ENCODE measurements at places on chromosomes 7 and 10.

DNA sequence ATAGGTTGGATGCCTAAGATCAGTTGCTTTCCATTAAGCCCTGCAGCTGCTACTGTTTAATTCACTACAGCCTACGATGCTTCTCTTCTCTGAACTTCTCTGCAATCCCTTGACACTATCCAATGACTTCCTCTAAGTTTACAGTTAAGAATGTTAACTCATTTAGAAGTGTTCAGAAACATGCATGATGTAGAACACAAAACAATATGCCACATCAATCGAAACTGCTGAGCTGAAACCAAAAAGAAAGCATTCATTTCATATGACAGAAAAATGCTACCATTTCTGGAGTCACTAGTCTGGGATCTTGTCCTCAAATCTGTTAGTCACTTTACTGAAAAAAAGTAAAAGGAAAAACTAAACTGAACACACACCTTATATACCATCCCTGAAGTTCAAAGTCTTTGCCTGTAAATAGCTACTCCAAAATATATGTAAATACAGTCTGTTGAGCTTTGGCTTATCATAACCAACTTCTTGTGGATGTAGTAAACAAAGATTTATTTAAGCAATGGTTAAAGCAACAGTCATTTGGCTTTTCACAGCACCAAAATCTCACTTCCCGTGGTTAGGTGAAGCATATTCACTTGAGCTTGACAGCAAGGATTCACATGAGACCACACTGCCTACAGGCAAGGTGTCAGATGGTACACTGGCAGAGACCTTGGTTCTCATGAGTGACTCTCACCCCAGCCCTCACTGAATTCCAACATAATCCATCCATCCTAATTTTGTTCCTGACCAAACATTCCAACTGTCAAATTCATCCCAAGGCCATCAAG is 187.0 kb downstream of the PPP1R17 start:
- no peak for DNase-seq

DNA sequence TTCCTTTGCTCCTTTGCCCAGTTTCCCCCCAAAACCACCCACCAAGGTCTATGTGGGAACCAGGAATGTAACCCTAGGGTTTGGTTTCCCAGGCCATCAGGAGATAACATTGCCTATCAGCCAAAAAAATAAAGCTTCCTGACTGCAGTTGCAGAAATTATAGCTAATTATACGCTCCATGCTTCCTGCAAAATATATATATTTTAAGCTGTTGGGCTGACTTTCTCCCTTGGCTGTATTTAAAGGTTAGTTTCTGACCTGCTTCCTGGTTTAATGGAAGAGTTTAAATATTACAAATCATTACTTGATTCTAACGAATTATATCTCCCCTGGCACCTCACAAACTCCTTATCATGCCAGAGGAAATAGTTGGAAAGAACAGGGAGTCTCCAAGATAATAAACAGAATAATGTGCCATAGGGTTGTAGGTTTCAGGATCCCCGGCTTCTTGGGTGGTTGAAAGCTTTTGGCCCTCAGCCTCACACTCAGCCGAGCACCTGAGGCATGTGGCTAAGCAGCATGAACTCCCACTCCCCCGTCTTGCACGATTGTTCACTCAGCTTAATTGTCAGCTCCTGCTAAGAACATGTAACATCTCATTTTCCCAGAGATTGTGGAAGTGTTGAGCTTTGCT is 79.9 kb downstream of the FZD1 start:
- no peak for DNase-seq

DNA sequence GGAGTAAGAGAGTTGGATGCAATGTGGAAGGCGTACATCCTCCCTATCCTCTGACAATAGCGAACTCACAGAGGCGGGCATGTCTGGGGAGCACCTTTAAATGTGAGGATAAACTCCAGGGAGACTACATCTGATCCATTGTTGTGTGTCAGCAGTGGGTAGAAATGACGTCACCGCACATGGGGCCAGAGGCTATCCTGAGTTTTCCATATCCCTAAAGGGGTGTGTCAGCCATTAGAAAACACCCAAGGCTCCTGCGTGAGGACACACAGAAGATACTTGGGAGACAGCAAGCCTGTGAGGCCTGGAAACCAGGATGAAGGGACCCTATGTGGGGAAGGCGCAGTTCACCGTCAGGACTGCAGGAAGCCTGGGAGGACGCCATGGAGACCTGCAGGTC is 17.2 kb upstream of the CDHR3 start:
- DNase-seq, result no peak

GRCh38 chr7:44463169-44463808 is 27.2 kb downstream of the NUDCD3 start:
- DNase-seq, result no peak

GRCh38 chr7:27173956-27174873 is at the start of gene HOXA10:
HOXA10 (minus strand) TSS chr7:27174320; CDS start chr7:27174306, 14 bp downstream.
- DNase-seq, result no peak

DNA sequence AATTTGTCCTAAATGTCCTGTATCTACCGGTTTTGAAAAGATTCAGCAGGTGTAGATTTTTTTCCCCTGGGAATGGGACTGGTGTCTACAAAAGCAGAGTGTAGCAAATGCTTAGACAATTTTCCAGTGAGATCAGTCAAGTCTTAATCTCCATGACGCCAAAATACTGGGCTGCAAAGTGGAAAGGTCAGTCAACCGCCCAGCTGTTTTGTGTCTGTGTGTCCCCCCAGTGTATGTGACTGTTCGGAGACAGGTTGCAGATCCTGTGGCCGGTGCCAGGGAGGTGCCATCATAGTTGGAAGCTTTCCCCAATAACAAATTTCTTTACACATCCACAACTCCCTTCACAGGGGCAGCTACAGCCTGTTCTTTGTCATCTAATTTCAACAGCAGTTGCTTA is 263.8 kb downstream of the ARHGAP12 start:
- no peak for DNase-seq

DNA sequence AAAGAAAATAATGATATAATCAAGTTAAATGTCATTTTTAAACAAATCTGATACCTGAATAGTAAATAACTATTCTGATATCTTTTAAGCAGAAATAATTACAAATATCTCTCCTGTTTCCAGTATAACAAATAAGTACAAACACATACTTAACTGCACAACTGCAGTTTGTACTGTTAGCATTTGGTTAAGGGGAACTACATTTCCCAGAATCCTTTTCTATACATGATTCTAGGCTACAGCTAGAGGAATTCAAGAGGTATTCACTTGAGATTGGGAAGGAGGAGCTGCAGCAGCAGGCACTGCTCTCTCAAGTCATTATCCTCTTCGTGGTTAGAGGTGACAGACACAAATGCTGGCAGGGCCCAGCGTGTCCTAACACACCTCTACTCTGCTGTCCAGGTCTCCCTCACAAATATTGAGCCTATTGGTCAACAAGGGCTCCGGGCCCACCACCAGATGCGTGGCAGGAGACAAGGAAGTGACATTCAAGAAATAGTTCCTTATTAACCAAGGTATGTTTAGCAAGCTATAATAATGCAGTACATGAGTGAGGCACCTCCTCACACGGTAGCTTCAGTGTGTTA is 255.1 kb upstream of the MKLN1 start:
- DNase-seq, result no peak

- no peak for DNase-seq
Observed at GRCh38 chr10:77032188-77032570, 605.4 kb downstream of the KCNMA1 start.

GRCh38 chr7:126486806-126487205 is 765.9 kb downstream of the GRM8 start:
- DNase-seq, result no peak

- no peak for DNase-seq
Observed at GRCh38 chr10:35004651-35005050, 85.5 kb downstream of the CUL2 start.

- DNase-seq, result no peak
Observed at GRCh38 chr7:26841003-26841739, 23.2 kb downstream of the SKAP2 start.

GRCh38 chr7:111112439-111112838 is 21.5 kb downstream of the LRRN3 start:
- DNase-seq, result no peak

GRCh38 chr10:105239311-105240219 is 598.5 kb downstream of the SORCS3 start:
- DNase-seq, result no peak

DNA sequence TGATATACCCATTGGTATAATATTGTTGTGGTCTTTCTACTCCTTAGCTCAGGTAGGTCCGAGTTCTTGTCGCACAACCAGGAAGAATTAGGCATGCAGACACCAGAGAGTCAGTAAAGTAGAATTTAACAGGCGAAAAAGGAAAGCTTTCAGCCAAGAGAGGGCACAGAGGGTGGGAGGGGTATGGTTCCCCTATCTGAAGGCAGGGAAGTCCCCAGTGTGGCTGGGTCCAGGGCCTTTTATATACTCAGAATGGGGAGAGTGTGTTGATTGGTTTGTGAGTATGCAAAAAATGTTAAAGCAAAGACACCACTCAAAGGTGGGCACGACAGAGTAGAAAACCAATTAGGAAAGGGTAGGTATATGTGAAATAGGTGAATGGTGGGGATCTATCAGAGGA is 53.9 kb downstream of the IMMP2L start:
- DNase-seq, result no peak

DNA sequence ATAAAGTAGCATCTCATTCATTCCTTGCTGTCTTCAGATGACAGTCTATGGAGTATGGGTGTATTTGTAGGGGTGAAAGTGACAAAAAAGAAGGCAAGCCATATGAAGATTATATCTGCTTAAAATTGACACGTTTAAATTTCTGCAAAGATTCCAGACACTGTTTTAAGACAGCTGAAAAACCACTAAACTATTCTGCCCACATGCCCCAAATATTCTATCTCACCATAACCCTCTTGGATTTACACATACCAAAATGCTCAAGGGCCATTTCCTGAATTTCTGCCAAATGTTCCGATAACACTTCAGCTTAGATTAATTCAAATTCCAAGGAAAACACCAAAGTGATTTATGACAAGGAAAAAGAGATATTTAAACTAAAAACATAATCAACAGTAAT is 99.9 kb upstream of the IL6 start:
- no peak for DNase-seq

GRCh38 chr10:31515819-31516402 is 196.9 kb downstream of the ZEB1 start:
- DNase-seq, result no peak

DNA sequence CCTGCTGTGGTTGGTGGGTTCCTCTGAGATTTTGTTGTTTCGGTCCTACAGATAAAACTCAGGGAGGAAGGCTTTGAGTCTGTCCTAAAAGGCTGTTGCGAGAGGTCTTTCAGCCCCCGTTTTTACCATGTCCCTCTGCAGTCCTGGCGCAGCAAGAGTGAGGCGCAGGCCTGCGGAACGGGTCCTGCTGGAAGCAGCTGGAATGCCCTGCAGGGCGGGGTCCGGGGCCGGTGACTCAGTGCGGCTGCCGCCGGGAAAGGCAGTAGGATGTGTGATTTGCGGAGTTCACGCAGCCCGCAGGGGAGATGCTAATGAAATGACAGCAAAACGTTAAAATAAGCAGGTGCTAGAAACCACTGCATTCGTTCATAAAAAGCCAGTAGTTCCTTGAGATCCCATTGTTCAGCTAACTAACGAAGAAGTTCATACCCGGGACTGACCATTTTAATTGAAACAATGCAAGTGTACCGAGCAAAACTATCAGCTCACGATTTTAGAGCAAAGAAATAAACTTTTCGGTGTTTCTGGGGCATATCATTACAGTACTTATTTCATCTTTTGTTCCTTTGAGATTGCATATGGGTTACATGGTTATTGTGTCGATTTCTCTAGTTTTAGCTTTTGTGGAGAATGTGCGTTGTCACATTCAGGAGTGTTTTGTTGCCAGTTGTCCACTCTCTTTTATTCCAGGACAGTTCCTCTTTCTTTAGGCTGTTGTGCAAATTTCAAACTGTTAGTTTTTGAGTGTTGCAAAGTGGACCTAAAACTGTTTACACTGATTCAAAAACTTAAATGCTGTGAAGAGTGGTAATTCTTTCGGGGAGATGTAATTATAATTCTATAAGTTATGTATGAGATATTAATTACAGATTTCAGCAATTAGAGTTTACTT is 783 bp downstream of the ANLN start:
- peak; percentile 87 for DNase-seq

- no peak for DNase-seq
Observed at GRCh38 chr10:5553400-5554170, 28.8 kb downstream of the CALML3 start.

- DNase-seq, result no peak
Observed at GRCh38 chr7:43784030-43784584, 25.6 kb downstream of the BLVRA start.

DNA sequence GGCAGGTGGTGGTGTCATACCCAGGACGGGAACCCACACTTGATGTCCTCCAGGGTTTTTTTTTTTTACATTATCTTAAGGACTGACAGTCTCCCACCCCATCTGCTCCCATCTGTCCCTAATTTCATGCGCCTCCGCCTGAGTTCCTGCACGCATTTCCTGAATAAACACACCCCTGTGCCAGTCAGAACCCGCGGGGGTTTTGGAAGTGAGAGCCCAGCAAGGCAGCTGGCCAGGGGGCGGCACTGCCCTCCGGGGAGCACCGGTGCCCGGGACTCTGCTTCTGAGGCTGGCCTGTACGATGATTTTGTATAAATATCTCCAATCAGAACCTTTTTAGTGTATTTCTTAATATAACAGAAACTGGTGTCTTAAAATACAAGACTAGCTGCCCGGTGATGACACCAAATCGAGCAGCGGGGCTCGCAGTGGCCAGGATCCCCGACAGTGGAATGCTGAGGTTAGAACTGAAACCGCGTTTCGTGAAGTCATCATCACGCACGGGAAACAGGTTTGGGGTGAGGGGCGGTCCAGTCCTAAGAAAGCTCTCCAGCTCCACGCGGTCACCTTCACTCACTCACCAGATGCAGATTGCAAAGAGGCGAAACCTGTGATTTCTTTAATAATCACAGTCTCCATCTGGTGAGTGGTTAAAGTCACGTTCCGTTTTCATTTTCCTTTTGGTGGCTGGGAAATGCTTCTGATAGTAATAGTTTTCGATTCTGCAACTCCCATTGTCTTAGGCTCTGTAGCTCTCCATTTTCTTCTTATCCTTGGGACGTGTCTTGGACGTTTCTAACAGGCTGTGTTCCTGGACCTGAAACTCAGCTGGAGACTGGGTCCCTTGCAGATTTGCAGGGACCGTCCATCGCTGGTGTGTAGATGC is 19.7 kb downstream of the BNIP3 start:
- no peak for DNase-seq

DNA sequence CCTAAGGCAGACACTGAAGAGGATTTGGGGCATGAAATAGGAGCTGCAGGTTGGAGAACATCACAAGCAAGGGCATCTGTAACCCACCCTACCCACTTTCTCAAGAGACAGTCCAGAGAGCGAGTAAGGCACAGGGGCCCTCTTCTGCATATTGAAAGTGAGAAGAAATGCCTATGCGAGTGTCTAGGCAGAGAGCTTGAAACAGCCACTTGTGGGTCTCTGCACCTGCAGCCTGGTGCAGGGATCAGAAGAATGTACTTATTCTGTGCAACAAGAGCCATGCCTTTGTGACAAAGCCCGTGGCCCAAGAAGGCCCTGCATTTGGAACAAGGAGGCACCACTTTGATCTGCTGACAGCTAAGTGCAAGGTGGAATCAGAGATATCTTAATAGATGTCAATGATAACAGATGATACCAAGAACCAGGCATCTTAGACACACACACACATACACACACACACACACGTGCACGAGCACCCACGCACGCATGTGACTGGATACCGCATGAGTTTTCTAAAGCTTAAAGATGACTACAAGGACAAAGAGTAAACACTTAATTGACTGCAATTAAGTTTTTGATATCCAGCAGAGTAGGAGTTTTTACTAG is 89.3 kb downstream of the NPSR1 start:
- DNase-seq, result no peak
